SHP77 (cell line): ENCODE measurements at places on chromosomes 3 and 15.

DNA sequence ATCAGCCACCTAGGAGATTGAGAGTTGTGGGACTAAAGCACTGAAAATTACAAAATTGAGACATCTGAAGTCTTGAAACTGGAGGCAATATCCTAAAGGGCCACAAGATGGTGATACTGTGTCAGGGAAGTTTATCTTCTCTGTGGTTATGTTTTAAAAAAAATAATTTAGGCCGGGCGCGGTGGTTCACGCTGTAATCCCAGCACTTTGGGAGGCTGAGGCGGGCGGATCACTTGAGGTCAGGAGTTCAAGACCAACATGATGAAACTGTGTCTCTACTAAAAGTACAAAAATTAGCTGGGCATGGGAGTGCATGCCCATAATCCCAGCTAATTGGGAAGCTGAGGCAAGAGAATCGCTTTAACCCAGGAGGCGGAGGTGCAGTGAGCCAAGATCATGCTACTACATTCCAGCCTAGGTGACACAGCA, 17.9 kb upstream of the NIT2 start:
- DNase-seq, result no peak

DNA sequence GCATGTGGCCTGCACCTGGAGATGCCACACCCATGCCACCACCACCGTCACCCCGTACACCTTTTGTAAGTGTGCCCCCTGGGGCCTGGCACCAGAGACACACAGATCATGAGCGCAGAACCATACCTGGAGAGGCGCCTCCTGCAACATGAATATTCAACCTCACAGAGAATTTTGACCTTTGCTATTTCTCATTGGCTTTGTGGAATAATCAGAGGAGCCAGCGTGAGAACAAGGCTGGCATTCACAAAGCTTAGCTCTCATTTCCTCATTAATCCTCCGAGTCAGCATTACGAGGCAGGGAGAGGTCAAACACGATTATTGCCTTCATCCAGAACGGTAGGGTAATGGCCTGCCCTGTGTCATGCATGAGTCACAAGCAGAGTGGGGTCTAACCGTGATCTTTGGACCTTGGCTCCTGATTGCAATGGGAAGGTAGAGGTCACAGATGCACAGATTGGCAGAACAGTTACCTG, 73.0 kb upstream of the POMGNT2 start:
- DNase-seq, result no peak

- DNase-seq, result no peak
These were observed 1.2 kb upstream of the LMCD1 start for GRCh38 chr3:8500319-8500988.

- no peak for DNase-seq
These were observed 40.0 kb upstream of the SCAANT1 start for GRCh38 chr3:63952248-63952594.

DNA sequence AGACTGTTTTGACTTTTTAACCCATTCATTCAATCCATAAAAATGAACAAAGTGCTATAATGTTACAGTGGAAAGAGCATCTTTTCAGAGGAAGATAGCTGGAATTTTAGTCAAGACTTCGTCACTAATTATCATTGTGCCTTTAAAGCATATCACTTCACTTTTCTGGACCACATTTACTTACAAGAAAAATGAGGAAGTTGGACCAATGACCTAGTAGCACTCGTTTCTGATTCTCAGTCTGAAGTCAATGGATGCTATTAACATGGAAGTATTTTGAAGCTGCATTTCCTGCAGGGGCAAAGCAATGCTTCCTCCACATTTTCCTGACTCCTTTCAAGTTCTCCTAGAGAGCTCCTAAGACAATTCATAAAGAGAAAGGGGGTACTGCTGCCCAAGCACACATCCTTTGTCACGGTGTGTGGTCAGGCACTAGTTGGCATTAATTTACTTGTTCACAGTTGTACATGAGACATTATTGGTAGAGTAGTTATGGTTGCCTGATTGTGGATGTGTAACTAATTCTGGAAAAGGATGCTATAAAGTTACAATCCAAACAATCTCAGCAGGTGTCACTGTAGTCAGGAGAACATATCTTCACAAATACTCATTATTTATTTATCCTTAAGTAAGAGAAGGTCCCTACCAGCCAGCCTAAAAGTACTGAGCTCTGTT, 1049.1 kb downstream of the FHIT start:
- no peak for DNase-seq

DNA sequence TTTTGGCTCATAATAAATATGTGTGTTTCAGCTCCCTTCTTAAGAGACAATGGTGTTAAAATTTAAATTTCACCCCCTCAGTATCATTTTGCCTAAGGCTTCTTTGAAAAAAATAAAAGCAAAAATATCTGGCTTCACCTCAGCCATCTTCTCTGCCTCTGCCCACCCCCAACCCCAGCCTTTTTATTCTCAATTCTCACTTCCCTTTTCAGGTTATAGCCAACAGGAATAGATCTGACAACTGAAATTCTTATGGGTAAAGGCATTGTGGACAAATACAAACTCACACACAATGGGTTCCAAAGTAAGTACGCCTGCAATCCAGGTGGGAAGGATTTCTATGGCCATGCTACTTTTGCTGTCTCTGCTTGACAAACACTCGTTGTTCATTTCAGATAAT, 399.0 kb upstream of the ARRDC4 start:
- DNase-seq, result no peak

DNA sequence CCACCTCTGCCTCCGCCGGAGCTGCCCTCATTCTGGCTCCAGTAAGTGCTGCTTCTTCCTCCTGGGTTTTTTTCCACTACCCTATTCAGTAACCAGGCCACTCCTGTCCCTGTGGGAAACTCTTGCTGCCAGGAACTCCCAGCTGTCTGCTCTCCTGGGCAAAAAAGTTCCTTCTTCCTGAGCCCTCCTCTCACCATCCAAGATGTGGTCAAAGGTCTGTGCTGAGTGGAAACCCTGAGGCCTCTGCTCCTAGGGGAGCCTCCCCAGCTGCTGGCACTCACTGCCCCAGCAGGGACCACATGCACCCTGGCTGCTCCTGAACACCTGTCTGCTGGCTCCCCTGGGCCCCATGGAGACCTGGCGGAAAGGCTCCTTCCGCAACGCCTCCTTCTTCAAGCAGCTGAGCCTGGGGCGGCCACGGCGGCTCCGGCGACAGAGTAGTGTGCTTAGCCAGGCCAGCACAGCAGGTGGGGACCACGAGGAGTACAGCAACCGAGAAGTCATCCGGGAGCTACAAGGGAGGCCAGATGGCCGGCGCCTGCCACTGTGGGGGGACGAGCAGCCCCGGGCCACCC, 454 bp downstream of the C15orf62 start:
- DNase-seq, result no peak

DNA sequence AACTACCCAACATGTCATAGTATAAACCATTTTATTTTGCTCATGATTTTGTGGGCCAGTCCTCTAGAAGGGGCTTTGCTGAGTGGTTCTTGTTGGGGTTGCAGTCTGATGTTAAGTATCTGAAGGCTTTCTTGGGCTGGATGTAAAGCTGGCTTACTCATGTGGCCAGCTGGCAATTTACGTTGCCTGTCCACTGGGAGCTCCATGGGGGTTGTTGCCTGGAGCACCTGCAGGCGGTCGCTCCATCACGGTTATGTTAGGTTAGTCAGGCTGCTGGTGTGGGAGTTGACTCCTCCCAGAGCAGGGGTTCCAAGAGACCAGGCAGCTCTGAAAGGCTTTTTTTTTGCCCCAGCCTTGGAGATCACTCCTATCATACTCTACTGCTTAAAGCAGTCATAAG, 98.1 kb downstream of the NR1D2 start:
- no peak for DNase-seq

DNA sequence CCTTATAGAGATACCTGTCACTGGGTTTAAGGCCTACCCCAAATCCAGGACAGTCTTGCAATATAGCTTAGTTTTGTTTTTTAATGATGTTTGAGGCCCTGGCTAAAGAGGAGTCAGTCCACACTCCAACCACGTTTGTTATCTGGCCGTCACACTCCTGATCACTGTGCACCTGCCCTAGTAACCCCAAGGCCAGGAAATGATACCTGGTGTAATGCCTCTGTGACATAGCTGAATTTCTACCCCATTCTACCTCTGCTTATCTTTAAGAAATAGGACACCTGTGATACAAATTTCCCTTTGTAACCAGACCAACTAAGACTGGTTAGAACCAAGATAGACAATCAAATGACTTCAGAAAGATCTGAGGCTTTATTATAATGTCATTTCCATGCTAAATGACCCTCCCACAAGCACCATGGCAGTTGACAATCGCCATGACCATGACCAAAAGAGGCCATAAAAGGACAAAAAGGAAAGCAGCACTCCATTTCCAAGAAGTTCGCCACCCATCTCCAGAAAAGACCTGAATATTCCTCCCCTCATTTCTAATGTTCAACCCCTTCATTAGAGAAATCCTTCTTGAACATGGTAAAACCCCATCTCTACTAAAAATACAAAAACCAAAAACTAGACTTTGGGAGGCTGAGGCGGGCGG, 4.8 kb upstream of the RTP3 start:
- DNase-seq, result no peak

DNA sequence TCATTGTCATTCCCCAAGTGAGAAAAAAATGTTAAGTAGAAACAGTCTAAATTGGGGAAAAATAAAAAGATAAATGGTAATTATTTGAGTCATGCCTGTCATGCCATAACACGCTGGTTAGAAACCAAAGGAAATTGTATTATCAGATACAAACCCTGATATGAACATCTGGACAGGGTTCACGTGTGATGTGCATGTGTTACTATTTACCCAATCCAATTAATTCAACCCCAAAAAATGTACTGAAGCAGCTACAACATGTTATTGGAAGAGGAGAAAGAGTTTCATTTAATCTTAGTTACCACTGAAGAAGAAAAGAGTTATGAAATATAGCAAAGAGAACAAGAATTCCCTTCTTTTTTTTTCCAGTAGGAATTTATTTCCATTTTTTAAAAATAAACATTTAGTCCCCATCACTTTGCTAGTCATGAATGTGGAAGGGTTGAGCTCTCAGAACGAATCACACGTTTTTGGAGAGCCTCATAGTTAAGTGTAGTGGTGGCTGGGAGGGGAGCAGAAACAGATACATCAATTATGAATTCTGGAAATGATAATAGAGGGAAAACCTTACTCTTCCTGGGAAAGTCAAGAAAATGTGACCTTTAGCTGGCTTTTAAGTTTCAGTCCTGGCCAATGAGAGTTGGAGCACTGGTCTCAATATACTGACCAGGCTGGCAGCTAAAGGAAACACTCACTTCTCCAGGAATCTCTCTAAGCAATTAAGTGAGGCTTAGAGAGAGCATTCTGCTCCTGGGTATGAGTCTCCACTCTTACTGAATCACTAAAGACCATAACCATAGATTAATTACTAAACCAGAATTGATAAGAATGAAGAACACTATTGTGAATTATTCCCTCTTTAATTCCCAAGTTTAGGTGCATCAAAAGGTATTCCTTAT, 796.5 kb downstream of the GRM7 start:
- no peak for DNase-seq

GRCh38 chr3:643376-643775, 446.8 kb downstream of the CHL1 start:
- DNase-seq, result no peak

GRCh38 chr3:113220721-113221120, 9.4 kb downstream of the BOC start:
- no peak for DNase-seq

DNA sequence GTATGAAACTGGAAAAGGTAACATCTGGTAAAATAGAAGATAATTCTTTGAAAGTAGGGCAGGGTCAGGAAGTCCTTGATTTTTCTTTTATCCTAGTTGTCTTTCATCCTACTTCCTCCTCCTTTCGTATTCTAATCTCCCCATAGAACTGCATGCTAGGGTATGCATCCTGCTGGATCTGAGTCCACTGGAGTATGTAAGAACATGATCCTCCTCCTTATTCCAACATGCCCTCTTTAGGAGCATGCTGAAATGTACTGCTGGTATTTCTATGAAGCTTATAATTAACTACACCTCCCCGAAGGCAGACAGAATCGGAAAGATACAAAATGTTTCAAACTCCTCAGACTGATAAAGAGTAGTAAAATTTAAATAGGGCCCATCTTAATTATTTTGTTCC, 493.8 kb downstream of the AGBL1 start:
- no peak for DNase-seq

- no peak for DNase-seq
These were observed 88.1 kb downstream of the IQSEC1 start for GRCh38 chr3:12985148-12985547.

- no peak for DNase-seq
These were observed 452.4 kb downstream of the SHQ1 start for GRCh38 chr3:72395776-72396311.

DNA sequence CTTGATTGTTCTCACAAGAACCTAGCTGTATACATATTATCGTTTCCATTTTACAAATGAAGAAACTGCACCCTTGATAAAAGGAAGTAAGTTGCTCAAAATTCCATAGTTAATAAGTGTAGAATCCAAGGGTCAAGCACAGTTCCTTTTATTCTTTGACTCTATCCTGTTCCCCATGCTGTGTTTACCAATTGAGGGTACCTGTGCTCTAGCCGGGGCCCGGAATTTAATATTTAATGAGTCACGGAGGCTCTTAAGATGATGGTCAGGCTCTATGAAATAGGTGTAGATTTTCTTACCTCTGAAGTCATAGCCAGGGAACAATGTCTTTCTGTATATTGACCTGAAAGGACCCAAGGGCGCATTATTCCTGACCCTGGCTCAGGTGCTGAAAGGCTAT, 65.2 kb downstream of the LPP start:
- DNase-seq, result no peak

- DNase-seq, result no peak
These were observed 11.8 kb downstream of the CYFIP1 start for GRCh38 chr15:22968366-22968765.

DNA sequence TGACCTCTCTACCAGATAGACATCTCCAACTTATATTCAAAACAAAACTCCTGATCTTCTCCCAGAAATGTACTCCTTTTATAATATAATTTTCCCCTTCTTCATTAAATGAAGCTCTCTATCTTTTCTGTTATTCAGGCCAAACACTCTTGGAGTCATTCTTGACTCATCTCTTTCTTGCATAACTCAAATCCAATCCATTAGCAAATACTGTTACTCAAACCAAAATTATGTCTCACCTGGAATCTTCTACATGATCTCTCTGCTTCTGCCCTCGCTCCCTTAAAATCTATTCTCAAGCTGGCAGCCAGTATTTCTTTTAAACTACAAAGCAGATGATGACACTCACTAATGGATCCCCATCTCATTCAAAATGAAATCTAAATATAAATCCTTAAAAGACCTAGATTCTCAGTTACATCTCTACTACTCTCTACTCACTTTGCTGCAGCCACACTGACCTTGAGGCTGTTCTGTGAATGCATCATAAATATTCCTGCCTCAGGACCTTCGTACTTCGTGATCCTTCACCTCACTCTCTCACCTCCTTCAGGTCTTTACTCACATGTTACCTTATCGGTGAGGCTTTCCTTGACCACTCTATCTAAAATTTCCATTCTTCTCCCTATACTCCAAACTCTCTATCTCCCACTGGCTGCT, 160.9 kb downstream of the TBC1D5 start:
- DNase-seq, result no peak
